NCI-H774 (cell line): ENCODE measurements at places on chromosomes 6 and 20.

DNA sequence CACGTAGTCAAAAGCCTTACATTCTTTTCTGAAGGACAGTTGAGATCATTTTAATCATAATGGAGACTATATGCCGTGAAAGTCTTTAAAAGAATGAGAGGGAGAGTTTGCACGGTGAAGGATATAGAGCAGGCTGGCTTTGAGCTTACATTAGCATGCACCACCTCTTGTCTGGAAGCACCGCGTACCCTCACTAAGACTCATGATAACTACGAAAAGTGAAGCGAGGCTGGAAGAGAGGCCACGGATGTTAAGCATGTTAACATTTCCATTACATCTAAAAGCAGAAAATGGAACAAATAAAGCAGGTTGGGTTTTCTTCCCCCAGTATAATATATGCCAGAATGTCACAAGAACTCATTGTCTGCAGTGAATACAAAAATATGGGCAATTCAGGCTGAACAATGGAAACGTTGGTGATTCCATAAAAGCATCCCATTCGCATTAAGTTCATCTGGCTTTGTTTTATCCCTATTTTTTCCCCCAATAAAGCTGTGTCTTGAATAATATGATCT, 40.6 kb upstream of the NKX2-2 start:
- no peak for DNase-seq

GRCh38 chr6:146741609-146742008, 142.8 kb downstream of the ADGB start:
- no peak for DNase-seq

DNA sequence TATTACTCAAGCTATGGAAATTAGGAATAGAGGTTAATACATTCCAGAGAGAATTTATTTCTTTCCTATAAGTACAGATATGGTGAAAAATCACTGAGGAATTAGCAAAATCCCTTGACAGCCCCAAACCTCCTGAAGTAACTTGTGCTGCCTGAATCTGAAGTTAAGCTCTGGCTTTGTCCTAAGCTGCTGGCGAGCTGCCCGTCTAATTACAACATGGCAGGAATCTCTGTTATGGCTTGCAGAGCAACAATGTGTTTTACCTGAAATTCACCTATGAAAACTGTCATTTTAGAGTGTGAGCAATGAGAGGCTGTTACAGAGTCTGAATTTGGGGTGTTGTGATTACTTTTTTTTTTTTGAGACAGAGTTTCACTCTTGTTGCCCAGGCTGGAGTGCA, 22.5 kb upstream of the IYD start:
- DNase-seq, result no peak

DNA sequence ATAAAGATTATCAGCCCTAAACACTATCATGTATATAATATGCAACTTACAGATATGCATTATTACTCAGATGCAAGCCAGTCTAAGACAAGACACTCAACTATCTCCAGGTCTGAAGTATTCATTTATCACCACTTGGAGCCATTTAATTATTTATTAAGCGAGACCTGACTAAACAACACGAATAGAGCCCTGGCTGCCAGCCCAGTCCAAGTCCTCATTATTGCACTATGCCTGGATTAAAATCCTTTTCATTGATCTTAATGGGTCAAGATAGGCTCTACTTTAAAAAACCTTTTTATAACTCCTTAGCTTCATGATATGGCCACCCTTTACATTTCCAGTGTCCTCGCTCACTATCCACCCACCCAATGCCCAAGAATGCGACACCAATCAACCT, 183.1 kb upstream of the MARCKS start:
- DNase-seq, result peak; percentile 72

- DNase-seq, result no peak
Measured at GRCh38 chr6:105515054-105515453, 112.2 kb upstream of the PREP start.

DNA sequence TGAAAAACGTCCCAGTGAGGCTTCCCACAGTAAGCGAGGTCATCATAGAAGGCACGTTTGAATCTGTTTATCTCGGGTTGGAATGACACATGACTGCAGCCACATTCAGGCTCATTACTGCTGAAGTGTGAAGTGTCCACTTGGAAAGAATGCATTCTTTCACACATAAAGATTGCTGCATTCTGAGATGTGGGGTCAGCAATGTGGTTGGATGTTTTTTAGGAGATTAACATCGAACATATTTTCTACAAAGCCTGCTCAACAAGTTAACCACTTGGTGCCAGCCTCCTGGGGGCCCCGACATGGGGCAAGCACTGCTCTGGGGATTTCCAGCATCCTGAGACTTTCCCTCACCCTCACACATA, 79.9 kb downstream of the BMP6 start:
- DNase-seq, result no peak

DNA sequence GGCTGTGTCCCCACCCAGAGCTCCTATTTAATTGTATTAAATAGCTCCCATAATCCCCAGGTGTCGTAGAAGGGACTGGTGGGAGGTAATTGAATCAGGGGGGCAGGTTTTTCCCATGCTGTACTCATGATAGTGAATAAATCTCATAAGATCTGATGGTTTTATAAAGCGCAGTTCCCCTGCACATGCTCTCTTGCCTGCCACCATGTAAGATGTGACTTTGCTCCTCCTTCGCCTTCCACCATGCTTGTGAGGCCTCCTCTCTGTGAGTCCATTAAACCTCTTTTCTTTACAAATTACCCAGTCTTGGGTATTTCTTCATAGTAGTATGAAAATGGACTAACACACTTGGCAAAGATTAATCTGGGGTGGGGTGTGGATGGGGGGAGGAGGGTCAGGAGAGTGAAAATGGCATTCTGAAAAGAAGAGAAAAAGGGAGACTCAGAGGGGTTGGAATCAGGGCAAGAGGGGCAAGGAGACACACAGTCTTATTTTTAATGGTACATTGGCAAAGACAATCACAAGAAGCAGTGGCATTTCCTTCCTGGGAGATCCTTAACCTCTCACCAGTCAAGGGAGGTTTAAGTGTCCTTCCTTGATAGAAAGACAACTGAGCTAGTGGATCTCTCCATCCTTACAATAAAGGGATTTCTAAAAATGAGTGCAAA, 37.5 kb upstream of the NOX3 start:
- no peak for DNase-seq

DNA sequence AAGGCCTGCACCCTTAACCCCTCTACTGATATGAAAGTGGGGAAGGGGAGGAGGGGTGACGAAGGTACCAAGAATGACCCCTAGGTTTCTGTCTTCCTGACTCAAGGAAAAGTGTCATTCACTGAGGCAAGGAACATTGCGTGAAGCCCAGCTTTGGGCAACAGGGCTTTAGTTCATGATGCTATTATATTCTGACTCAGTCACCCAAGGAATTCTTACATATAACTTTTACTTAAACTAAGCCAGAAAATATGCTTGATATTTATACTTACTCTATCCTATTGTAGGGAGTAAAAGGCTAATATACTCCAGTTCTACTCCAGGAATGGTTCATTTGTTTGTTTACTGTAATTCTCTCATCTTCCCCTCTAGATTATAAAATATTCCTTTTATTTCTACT, 60.5 kb downstream of the DOP1A start:
- no peak for DNase-seq
